ENCODE measurements at places on chromosomes 3 and 15.

DNA sequence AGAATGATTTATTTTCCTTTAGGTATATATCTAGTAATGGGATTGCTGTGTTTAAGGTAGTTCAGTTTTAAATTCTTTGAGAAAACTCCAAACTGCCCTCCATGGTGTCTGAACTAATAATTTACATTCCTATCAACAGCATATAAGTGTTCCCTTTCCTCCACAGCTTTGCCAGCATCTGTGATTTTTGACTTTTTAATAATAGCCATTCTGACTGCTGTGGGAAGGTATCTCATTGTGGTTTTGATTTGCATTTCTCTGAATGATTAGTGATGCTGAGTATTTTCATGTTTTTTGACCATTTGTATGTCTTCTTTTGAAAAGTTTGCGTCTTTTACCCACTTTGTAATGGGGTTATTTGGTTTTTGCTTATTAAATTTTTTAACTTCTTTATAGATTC is 571.6 kb upstream of the CCDC54 start:
- DNase-seq, result no peak

GRCh38 chr15:29952225-29952624 is 130.0 kb upstream of the TJP1 start:
- no peak for DNase-seq

GRCh38 chr3:149247929-149248691 is 26.5 kb upstream of the CP start:
- no peak for DNase-seq

DNA sequence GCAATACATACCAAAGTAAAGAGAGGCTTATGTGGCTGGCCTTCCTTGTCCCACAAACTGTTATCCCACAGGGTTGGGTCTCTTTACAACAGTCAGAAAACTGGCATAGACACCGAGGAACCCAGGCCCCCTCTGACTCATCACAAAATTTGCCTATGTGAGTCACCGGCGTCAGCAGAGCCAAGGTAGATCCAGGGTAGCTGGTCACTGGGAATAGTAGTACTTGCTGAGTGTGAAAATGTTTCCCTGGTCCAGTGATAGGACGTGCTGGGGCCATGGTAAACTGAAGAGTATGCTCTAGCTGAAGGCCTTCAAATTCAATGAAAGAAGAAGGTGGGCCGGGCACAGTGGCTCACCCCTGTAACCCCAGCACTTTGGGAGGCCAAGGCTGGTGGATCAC is 27.1 kb upstream of the SKIL start:
- no peak for DNase-seq

DNA sequence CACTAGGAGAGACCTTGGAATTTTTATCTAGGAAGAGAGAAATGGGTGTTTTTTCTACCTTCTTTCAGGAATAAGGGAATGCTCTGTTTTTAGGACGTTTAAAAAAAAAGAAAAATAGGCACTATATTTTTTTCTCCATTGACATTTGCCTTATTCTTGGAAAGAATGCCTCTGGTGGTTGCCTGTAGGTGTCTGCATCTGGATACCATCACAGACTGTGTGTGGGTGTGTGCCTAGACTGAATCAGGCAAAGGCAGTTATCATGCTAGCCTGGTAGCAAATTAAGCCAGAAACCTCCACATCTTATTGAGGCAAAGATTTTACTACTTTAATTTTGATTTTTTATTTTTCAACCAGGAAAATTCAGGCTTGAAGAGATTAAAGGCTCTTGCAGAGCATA is 513.6 kb upstream of the KCNMB2 start:
- DNase-seq, result no peak

- no peak for DNase-seq
Observed at GRCh38 chr3:45763303-45763675, 33.0 kb downstream of the SLC6A20 start.

DNA sequence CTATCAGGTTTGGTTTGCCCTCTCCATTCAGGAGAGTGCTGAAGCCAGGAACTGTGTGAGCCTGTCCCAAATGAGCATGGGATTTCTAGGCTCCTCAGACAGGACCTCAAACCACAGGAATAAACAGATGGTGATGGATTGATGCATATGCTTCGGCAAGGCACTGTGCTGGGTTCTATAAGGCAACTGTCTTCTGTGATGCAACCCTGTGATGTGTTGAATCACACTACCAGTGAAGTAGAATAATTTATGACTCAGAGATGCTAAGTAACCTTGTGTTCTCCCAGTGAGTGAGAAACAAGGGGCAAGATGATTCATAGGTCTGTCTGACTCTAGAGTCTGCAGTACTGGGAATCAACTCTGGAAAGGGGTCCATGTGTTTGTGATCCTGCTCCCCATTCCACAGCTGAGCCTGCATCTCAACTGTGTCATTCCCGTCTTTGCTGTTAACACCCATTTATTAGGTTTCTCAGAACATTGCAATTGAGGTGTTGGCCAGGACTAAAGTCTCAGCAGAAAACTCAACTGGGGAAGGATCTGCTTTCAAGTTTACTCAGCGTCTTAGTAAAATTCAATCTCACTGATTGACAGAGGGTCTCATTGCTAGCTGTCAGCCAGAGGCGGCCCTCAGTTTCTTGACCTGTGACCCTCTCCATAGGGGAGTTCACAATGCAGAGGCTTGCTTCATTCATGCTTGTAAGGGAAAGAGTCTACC is 510.1 kb upstream of the CFAP20DC start:
- DNase-seq, result no peak
